ENCODE measurements at places on chromosomes 2 and 18. TPM values are rescaled to one million over a fixed set of nuclear protein-coding genes. Genes with fewer than 3 reads are reported as not detected.

GRCh38 chr2:138827426-138828054 lies 47.4 kb upstream of the NXPH2 start:
- DNase-seq, result no peak

The CCDC148 gene
- not detected for total RNA-seq

The MAP4K3 gene
- total RNA-seq, result 22.5 TPM

DNA sequence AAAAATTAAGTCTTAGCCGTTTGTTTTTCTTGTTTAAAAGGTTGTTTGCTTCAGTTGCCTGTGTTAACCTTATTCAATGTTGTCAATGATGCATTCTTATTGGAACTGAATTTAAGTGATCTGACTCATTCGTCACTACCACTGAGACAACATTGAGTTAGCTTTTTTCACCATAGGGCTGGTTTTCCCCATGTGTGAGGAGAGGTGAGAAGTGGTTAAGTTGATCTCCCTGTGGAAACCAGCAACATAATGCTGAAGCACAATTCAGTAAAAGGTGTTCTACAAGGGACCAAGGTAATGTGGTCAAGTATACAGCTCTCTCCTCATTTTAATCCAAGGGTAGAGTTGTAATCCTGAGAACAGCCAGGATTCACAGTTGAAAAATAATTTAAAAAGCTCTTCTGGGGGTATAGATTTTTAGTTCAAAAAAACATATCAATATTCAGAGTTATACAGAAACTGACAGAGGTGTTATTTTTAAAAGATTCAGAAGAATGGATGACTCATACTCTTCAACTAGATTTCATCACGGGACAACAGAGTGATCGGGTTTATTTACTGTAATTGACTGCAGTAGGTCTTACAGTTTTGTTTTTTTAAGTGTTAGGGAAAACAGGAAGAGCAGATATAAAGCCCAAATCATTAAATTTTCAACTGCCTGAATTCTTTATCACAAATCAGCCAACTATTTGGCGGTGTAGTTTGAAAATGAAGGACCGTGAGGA lies 12.6 kb downstream of the NOP58 start:
- no peak for DNase-seq

DNA sequence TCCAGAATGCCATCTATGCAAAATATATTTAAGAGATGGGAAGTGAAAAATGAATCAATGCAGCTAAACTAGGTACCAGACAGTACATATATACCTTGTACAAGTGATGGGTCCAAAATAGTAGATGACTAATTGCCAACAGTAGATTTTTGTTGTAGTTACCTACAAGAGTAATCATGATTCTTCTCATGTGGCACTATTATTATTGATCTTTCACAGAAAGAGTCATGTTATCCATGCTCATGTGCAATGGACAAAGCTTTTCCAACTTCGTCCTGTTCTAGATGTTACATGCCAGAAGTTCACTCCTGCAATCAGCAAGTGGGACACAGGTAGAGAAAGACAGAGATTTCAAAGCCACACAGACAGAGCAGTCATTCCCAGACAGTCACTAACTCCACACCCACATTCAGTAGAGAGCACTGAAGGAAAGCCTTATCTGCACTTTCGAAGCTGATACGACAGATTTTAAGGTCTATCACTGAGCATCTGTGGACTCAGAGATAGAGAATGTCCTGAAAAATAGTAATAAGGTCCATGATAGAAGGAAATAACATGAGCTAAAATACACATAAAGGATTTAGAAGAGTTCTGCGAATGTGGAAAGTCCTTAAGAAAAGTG lies 101.6 kb upstream of the ITPRID2 start:
- no peak for DNase-seq

The DNAJC5G gene
- total RNA-seq, result not detected

The CAPN14 gene
- 0.20 TPM for total RNA-seq

- DNase-seq, result no peak
Observed at GRCh38 chr2:11131166-11131920, 23.9 kb upstream of the SLC66A3 start.

DNA sequence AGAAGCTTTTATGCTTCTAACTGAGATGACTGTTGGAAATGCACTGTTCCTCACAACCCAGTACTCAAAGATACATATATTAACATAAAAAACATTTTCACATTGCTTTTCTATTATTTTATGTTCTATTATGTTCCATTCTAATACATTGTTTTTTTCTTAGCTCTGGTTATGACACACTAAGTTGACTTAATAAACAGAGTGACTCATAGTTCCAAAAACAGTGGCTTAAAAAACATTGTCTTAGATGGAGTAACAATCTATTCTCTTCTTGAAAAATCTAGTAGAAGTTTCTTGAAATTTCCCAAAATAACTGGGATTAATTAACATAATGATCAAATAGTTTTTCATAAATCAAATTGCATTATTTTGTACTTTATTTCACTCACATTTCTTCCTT lies 328.2 kb upstream of the LRATD1 start:
- DNase-seq, result no peak

DNA sequence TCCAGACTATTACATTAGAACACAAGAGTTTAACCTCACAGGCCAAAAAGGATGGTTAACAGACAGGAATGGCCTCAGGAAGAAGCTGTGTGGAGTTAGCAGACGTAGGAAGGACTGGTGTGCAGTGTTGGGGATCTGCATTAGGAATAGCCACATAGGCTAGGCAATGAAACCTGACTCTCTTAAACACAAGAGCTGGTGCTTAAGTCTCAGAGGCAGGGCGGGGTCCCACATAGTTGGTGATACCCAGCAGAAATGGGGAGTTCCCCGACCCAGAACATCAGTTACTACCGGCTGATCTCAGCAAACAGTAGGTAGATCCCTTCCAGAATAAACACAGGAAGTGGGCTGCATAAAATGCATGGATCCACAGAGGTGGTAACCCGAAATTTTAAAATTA lies 64.1 kb downstream of the CCDC93 start:
- no peak for DNase-seq

GRCh38 chr2:214139630-214140284 lies 271.1 kb upstream of the VWC2L start:
- no peak for DNase-seq

The SPR gene
- total RNA-seq, result not detected

DNA sequence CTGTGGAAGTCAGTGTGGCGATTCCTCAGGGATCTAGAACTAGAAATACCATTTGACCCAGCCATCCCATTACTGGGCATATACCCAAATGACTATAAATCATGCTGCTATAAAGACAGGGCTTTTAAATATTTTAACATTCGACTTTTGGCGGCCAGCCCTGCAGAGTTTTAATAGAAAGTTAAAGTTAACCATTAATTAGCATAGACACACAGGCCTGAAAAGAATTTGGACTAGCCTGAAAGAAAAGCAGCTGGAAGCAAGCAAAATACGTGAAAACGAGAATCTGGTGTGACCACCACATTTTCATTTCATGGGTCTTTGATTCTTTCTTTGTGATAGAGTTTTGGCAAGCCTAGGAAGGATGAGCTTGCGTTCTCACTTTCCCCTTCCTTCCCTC lies 184.0 kb downstream of the SCG2 start:
- DNase-seq, result no peak

All from CD4-positive, alpha-beta T cell (primary cell).